ENCODE measurements at places on chromosomes 4 and X.
A peak's percentile ranks its signal among the peaks of the same experiment; 100 is the strongest.

DNA sequence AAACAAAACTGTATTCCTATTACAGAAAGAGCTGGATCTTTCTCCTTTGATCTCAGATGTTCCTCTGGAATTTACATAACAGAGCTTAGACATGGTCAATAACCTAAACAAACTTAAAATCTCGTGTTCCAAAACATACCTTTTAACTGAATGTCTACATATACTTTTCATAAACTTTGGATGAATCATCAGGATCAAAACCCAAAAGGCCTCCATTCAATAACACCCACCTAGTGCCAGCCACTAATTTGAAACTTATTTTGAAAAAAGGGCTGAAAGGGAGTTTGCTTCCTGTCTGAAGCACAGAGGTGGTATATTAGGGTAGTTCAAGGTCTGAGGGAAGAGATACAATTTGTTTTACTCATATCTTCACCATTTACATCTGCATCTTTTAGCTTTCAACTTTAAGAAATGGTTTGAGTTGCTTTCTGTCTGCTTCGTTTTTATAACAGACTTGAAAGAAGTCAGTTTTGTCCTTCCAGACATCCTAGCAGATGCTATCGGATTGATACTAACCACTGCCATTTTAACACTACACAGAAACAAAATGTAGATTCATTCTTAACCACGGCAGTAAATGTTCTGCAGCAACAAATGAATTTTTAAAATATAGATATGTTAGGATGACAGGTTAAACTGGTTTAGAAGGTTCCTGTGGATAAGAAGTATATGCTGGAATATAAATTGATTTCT, 242.8 kb upstream of the DKK2 start:
- no peak for DNase-seq

GRCh38 chrX:49202022-49202421, 2.0 kb upstream of the SYP start:
- no peak for DNase-seq

DNA sequence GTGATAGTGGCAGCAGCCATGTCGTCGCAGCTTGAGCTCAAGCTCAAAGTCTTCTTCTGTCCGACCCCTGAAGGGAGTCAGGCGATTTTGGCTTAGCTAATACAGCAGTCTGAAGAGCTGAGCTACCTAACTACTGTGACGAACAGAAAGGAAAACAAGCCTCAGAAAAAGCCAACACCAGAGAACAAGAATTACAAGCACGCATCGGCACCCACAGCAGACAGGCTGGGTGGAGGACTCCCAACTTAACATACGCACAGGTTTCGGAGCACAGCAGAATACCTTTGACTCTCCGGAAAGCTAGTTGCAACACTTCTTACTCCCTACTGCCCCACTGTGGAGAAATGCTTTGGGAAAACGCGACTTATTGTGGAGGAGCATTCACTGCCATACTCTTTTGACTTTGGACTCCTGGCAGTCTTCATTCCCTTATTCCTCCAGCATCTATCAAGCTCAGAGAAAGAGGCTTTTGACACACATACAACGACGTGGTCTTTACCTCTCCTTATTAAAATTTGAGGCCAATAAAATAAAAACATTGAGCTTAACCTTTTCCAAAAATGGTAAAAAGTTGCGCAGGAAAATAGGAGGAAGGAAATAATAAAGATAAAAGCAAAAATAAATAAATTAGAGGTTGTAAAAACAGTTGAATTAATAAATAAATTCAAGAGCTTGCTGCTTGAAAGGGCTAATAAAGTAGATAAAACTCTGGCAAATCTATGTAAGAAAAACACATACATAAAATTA, 41.3 kb upstream of the GPC3 start:
- peak; percentile 23 for DNase-seq

- DNase-seq, result peak; percentile 8
Observed at GRCh38 chrX:17689971-17690409, 47.3 kb upstream of the SCML1 start.

GRCh38 chrX:40871385-40872082, 136.2 kb upstream of the MED14 start:
- no peak for DNase-seq

- DNase-seq, result no peak
Observed at GRCh38 chrX:11480626-11481025, 185.1 kb downstream of the ARHGAP6 start.

- no peak for DNase-seq
Observed at GRCh38 chr4:23477905-23478304, 411.9 kb downstream of the PPARGC1A start.

Data from DND-41 (cell line).